ENCODE measurements at places on chromosomes 6 and 20.

DNA sequence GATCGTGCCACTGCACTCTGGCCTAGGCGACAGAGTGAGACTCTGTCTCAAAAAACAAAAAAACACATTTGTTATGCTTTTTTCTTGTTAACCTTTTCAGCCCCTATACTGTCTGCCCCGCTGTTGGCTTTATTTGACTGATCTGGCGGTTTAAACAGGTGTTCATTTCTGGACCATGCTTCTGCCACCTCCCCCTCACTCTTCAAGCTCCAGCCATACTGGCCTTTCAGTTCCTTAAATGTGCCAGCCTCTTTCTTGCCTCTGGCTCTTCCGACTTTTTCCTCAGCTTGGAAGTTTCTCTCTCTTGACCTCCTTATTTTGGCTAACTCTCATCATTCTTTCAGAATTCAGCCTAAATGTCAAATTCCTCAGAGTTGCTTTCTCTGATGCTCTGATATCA is 35.2 kb upstream of the TXLNB start:
- no peak for DNase-seq

DNA sequence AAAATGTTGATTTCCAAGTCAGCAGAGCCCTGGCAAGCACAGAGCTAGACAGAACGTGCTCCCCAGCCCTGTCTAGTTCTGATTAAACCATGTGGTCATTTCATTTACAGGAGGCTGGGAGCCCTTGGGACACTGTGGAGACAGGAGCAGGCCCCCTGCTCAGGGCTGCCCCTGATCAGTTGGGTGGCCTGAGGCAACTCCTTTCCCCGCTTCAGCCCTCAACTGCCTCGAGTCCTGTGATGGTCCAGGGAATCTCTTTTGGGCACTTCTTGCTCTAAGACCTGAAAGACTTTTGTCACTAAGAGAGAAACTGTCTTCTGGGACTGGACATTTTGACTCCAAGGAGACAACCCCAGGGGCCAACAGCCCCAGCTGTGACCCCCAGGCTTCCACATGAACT is 13.5 kb downstream of the DYNLRB1 start:
- no peak for DNase-seq

- no peak for DNase-seq
Measured at GRCh38 chr6:149026530-149026942, 279.7 kb downstream of the UST start.

DNA sequence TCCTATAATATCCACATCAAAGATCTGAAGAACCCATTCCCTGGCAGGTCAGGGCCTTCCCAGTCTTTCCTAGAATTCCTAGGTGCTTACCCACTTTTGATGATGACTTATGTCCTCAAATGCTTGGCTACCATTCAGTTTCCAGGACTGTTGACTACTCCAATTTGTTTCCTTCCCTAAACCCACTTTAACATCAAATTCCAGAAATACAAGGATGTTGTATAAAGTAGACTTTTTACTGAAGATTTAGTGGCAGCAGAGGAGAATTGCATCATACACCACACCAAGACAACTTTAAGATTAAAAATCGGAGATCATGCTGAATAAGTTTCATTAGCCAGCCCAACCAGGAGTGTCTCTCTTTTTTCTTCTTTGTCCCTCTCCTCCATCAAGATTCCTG is 203.3 kb upstream of the LAMP5 start:
- DNase-seq = no peak

DNA sequence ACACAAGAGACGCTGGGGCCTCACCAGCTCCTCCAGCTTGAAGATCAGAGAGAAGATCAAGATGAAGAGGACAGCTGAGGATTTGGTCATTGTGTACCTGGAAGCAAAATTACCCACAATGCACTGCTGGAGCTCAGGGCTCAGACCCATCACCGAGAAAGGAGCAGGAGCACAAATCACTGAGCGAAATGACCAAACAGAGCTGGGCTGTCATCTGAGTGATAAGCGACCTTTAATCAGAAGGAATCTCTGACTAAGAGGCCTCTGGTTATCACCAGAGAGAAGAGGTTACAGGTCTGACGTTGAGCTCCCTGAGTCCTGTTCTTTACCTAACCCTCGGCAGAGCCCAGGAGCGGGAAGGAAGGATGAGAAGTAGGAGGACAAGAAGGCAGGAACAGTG is 47.5 kb upstream of the CDH22 start:
- no peak for DNase-seq

GRCh38 chr6:124524491-124525200 is 437.6 kb upstream of the RNF217 start:
- DNase-seq = no peak

- DNase-seq = no peak
Measured at GRCh38 chr6:169174516-169175359, 78.9 kb downstream of the THBS2 start.

DNA sequence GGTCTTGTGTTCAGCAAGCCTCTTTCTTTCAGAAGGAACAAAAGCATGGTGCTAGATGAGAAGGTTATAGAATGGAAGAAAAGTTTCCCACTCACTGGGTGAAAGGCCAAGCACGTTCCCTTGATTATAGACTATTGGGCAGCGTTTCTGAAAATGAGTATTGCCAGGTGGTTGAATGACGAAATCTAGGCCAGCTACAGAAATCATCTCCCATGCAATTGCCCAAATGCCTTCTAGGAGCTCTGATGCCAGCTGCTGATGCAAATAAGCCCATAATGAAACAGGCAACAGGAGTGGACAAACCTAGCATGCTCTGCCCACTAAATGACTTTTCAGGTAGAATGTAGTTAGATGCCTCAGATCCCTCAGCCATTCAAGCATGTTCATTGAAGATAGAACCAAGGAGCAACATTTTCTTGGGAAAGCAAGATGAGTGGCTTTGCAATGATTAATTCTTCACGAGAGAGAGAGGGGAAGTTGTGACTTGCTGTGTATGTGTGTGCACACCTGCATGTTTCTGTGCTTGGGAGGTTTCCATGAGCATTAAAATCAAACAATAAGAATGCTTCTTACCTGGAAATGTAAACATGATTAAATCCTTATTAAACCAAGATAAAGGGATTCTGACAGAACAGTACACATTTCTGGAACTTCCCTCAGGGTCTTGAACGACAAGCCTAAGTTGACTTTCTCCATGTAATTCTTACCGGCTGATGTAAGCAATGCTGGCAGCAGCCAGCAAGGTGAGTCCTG is 43.6 kb downstream of the ADTRP start:
- no peak for DNase-seq

- no peak for DNase-seq
Measured at GRCh38 chr6:54291146-54291545, 17.1 kb upstream of the TINAG start.

- no peak for DNase-seq
Measured at GRCh38 chr20:38673725-38674091, 50.6 kb upstream of the SLC32A1 start.

GRCh38 chr20:51745804-51746203 is 22.4 kb downstream of the ATP9A start:
- no peak for DNase-seq

DNA sequence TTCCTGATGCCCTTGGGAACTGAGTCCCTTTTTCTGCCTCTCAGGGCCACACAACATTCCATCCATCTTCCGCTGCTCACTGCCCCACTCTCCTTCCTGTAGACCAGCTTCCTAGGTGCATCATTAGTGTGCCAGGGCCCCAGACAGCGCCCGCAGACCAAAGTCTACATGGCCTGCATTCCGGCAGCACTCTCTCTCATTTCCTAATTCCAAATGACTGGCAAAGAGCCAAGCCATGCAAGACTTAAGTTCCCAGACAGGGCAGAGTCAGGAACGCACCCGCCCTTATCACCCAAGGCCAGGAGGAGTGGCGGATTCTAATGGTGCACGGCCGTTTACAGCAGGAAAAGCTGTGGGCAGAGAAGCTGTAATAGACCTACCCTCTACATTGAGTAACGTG is 159.8 kb upstream of the ARID1B start:
- no peak for DNase-seq

- DNase-seq = no peak
Measured at GRCh38 chr20:47389867-47390347, 33.4 kb upstream of the ZMYND8 start.

GRCh38 chr6:72413884-72414283 is 208.0 kb upstream of the KCNQ5 start:
- no peak for DNase-seq
